ENCODE measurements at places on chromosomes 16 and 17. TPM values are rescaled to one million over a fixed set of nuclear protein-coding genes. Genes with fewer than 3 reads are reported as not detected.

- DNase-seq: no peak
These were observed 3.5 kb upstream of the MEIOC start for GRCh38 chr17:44652727-44653126.

DNA sequence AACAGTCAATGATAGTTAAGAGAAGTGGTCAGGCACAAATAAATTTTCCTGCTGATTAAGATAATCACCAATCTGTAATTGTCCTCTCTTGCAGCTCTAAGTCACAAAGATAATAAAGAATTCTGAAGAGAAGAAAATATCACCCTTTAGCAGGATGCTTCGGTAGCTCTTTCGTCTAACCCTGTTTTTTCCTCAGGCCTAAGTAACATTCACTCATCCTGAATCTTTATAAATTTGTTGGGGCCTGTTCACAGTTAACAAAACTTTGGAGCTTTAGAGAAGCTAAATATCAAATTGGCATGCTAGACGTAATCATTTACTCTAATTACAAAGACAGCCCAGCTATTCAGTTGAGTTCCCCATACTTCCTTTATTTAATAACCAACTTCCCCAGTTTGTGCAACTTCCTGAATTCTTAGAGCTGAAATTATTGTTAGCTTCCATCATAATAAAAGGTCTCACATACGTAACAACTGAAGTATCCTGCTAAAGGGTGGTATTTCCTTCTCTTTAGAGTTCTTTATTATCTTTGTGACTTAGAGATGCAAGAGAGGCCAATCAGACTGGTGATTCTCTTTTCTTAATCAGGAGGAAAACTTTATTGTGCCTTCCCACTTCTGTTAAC, 118.6 kb downstream of the TANGO6 start:
- DNase-seq: no peak

GRCh38 chr16:1982013-1982433, 754 bp upstream of the NOXO1 start:
- peak; percentile 71 for DNase-seq

DNA sequence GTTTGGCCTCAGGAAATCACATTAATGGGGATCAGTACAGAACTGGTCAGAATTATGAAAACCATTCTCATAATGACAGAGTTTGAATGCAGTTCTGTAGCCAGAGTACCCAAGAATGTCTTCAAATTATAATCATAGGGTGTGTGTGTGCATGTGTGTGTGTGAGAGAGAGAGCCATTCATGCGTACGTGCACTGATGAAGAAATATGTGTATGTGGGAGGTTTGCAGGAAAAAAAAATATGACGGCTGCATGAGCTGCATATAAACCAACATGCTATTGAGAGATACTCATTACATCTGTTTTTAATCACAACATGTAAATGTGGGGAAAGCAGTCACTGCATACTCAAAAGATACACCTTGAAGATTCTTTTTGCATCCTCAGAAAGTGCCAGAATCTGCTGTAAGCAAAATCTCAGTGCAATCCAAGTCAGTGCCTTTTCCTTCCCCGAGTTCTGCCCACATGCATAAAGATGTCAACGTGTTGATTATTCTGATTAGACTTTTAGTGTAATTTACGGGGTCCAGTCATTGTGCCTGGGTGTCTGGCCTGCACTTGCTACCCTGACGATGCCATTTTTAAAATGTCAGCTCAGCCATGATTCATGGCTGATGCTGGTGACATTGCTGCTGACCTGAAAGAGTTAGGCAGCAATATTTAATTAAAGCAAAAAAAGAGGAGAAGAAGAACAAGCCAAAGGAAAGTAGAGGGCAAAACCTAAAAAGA, 378.7 kb upstream of the ZFHX3 start:
- DNase-seq: no peak

DNA sequence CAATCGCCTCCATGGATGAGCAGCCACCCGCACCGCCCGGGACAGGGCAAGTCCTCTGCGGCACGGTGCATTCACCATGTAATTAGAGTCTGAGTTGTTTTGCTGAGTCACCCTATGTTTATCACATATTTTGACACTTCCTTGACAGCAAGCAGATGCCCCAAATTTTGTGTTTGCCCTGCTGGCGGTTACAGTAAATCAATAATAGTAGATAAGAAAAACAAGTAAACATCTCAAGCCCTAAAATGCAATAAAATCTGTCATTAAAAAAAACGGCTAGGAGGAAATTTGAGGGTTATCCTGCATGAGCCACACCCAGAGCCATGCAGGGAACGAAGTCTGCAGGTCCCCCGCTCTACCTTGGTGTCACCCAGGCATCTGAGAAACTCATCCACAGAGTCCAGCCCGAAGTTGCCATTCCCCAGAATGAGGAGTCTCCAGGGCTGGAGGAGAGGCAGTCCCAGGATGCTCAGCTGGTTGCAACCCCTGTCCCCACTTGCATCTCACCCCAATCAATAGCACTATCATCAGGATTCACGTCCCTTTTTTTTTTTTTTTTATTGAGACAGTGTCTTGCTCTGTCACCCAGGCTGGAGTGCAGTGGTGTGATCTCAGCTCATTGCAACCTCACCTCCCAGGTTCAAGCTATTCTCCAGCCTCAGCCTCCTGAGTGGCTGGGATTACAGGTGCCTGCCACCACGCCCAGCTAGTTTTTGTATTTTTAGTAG, 16.5 kb upstream of the ST6GALNAC1 start:
- no peak for DNase-seq

- DNase-seq: no peak
These were observed 24.4 kb downstream of the LAT start for GRCh38 chr16:29009050-29009837.

DNA sequence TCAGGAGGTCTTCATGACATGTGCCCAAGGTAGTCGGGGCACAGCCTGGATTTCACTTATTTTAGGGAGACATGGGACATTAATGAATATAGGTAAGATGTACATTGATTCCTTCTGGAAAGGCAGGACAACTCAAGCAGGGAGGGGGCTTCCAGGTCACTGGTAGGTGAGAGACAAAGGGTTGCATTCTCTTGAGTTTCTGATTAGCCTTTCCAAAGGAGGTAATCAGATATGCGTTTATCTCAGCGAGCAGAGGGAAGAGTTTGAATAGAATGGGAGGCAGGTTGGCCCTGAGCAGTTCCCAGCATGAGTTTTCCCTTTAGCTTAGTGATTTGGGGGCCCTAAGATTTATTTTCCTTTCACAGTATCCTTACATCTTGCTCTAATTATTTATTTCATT, 443.8 kb upstream of the EEF2KMT start:
- no peak for DNase-seq

DNA sequence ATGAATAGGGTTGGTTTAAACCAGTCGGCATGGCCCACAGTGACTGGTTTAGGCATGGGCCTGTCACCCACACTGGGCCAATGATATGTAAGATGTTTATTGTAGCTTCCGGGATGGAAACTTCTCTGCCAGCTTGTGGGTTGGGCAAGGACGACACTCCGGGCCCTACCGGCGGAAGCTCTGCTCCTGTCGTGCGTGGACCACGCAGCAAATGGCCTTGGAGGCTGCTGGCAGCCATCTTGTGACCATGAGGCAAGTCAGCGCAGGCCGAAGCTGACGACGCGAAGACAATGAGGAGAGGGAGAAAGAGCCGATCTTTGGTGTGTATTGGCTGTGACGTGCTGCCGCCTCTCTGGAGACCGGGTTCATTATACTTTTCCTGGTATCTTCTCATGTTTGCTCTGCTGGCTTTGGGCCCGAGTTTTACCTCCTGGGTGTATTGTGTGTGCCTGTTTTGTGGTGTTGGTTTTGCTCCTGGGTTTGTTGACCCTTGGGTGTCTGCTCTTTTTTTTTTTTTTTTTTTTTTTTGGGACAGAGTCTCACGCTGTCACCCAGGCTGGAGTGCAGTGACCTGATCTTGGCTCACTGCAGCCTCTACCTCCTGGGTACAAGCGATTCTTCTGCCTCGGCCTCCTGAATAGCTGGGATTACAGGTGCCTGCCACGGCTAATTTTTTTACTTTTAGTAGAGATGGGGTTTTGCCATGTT, 15.4 kb downstream of the SLC25A10 start:
- DNase-seq: no peak

GRCh38 chr16:3881499-3881990, 1.0 kb upstream of the CREBBP start:
- DNase-seq: no peak

- no peak for DNase-seq
These were observed 44.9 kb downstream of the TMEM235 start for GRCh38 chr17:78276098-78276887.

DNA sequence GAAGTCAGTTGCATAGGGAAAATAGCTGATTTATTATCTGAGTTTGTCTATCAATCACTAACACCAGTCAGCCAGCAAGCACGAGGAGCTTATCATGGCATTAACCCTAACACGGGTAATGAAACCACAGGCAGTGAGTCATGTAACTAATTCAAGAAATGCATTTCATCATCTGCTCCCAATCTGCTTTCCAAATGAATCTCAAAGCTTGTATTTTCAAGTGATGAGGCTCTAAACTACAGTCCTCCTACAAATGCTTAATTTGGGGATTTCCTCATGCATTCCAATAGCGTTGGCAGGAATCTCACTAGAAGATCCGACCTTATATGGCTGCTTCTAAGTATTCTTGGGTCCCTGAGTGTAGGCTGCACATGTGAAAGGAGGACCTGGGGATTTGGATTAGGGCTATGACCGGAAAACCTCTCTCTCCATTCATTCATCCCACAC, 118.4 kb upstream of the HSBP1 start:
- peak; percentile 41 for DNase-seq

DNA sequence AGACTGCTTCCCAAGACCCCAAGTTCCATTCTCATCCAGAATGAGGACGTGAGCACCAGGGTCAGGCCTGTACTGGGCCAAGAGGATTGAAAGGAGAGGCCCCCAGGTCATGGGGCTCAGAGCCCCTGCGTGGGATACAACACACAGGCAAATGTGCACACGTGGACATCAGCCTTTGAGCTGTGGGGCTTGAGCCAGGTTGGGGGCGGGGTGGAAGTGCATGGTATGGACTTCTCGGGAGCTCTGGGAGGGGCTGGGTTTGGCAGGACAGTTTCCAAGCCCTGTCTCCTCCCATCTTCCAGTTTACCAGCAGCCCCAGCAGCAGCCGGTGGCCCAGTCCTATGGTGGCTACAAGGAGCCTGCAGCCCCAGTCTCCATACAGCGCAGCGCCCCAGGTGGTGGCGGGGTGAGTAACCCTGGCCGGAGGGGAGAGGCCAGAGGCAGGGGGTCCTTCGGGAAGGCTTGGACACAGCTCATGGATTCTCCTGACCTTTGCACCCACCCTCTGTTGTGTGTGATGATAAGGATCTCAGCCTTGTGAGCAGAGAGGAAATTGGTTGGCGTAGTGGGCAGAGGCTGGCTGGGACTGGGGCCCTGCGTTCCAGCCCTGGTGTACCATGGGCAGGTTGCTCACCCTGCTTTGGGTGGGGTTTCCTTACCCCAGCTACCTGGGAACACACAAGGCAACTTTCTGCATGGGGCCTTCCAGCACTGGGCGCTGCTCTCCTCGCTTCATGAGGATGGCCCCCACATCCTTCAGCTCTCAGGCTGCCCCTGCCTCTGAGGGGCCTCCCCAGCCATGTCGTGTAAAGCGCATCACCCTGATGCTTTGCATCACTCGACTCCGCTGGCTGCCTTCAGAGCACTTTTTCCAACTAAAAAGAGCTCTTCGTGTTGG, 10.4 kb upstream of the LASP1NB start:
- DNase-seq: no peak

DNA sequence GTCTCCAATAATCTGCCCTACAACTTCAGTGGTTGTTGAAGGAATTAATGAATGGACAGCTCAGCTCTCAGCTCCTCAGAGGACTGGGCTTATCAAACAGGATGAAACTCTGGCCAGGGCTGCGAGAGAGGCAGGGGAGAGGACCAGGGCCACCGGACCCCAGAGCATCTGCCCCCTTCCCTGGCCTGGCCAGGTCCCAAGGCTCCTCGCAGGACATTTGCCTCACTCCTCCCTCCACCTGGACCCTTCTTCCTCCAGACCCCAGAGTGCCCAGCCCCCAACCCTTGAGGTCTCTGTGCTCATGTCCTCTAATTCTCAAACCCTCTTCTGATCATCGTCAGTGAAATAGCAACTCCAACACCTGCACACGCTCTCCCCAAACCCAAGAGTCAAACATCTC, 3.7 kb downstream of the CD300C start:
- DNase-seq: no peak

DNA sequence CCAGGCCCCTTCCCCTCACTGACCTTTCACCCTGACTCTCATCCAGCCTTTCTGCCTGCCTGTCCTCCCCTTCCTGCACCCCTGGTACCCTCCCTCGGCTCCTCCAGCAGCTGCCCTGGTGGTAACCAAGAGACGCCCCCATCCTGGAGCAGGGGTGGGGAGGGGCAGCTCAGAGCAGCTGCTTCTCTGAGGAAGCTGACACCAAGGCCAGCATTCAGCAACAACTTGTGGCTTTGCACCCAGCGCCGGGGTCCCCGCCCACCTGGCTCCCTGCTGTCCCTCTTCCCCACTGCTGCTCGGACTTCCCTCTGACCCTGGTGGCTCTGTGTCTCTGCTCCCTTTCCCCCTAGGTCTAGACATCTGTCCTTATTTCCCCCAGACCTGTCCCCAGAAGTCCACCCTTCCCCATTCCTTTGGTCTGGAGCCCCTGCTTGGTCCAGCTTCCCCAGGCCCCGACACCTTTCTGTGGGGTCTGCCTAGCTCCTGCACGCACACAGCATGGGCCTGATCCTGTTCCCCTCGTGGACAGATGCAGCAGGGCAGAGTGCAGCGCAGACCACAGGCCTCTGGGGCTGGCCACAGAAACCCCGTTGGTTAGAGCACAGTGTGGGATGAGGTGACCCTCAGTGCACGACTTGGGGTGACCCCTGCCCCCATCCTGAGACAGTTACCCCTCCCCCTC, 1.2 kb upstream of the ATP2A1 start:
- DNase-seq: no peak

GRCh38 chr16:85321509-85322271, 209.4 kb upstream of the CIBAR2 start:
- peak; percentile 81 for DNase-seq

DNA sequence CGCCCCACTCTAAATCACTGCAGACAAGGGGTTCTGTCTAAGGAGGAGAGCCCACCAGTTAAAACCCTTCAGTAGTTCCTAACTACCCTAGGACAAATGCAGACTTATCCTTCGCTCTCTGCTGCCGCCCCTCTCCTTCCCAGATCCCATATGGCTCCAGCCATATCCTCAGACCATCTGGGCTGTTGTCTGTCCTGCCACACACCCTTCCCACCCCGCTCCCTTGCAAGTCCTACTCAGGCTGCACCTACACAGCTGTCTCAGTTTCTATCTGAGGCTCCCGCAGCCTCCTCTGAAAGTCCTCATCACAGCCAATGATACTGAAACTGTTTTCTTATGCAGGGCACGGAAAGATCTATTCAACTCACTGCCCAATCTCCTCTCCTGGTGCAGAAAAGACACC, 720 bp upstream of the BCKDK start:
- DNase-seq: no peak

DNA sequence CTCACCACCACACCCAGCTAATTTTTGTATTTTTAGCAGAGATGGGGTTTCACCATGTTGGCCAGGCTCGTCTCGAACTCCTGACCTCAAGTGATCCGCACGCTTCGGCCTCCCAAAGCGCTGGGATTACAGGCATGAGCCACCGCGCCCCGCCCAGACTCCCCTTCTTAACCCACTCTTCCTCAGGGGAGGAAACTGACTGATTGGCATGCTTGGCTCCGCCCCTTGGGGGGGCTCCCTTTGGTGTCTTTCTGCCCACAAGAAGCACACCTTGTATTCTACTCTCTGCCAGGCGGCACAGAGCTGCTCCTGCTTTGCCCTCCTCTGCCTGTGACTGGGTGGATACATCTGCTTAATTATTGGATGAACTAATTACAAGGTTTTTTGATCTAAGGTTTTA, 4.7 kb upstream of the ASGR2 start:
- DNase-seq: no peak

Gene SLC35G6
- not detected for total RNA-seq

Gene RPH3AL
- 4.5 TPM for total RNA-seq

Gene KRT40
- not detected for total RNA-seq

Gene UTS2R
- total RNA-seq: not detected

Gene CCL8
- not detected for total RNA-seq

Gene UMOD
- not detected for total RNA-seq

All from SK-MEL-5 (cell line).